A549 treated with CpdA at 1 μM for 4 hours (cell line): ENCODE measurements at places on chromosomes 12 and 14. TPM values are rescaled to one million over a fixed set of nuclear protein-coding genes. Genes with fewer than 3 reads are reported as not detected.

Gene ATXN7L3B
- total RNA-seq, result 13.2 to 17.5 TPM (median 16.2 TPM) in 5 replicates

Gene SELPLG
- 0.44 to 1.1 TPM (median 1.0 TPM) in 5 replicates for total RNA-seq

Gene C12orf54
- not detected in 5 replicates for total RNA-seq

Gene EFS
- not detected in 5 replicates for total RNA-seq

Gene ACRBP
- total RNA-seq, result 0.10 to 0.24 TPM (median 0.18 TPM) in 4 of 5 replicates, not detected in the other

Gene IL26
- total RNA-seq, result not detected in 5 replicates

Gene CCDC196
- total RNA-seq, result not detected in 5 replicates

Gene CLEC9A
- total RNA-seq, result not detected in 5 replicates

Gene MSI1
- total RNA-seq, result 1.3 to 1.7 TPM (median 1.5 TPM) in 5 replicates

Gene TSPAN8
- 0.15 to 0.28 TPM in 2 of 5 replicates, not detected in the others for total RNA-seq

Gene CLEC4D
- not detected in 5 replicates for total RNA-seq

Gene CLBA1
- total RNA-seq, result 13.6 to 17.5 TPM (median 15.7 TPM) in 5 replicates

Gene NELL2
- total RNA-seq, result 0.16 to 0.30 TPM in 2 of 5 replicates, not detected in the others

Gene STAB2
- not detected in 5 replicates for total RNA-seq

Gene SDSL
- total RNA-seq, result 21.4 to 28.4 TPM (median 24.1 TPM) in 5 replicates

Gene PKP2
- 2.1 to 3.1 TPM (median 2.5 TPM) in 5 replicates for total RNA-seq

Gene RIPK3
- total RNA-seq, result not detected in 5 replicates

Gene LMO3
- total RNA-seq, result not detected in 5 replicates

Gene CDK2
- total RNA-seq, result 48.9 to 59.9 TPM (median 56.5 TPM) in 5 replicates

Gene PLBD2
- 26.5 to 38.3 TPM (median 29.7 TPM) in 5 replicates for total RNA-seq

Gene MAX
- 57.9 to 70.2 TPM (median 63.0 TPM) in 5 replicates for total RNA-seq

Gene CISTR
- not detected in 5 replicates for total RNA-seq

Gene NGB
- total RNA-seq, result not detected in 5 replicates

Gene ACSS3
- total RNA-seq, result 0.01 TPM in 1 of 5 replicates, not detected in the others

Gene CALM1
- 287 to 332 TPM (median 319 TPM) in 5 replicates for total RNA-seq

Gene MMP19
- 0.06 to 0.22 TPM (median 0.15 TPM) in 4 of 5 replicates, not detected in the other for total RNA-seq

Gene INHBE
- total RNA-seq, result 0.07 to 0.20 TPM (median 0.13 TPM) in 4 of 5 replicates, not detected in the other

Gene INHBC
- 0.03 to 0.07 TPM in 2 of 5 replicates, not detected in the others for total RNA-seq

Gene NEUROD4
- total RNA-seq, result not detected in 5 replicates

Gene NXPH4
- 3.8 to 6.1 TPM (median 5.9 TPM) in 5 replicates for total RNA-seq

Gene RNU6-7
- not detected in 5 replicates for total RNA-seq

Gene KRT6C
- not detected in 5 replicates for total RNA-seq
